ENCODE measurements at places on chromosomes 12 and 14. TPM values are rescaled to one million over a fixed set of nuclear protein-coding genes. Genes with fewer than 3 reads are reported as not detected.

ARMH4 gene
- not detected for total RNA-seq

PTPRQ gene
- total RNA-seq: not detected

GRCh38 chr12:24902511-24903328 lies 46.2 kb downstream of the BCAT1 start:
- peak; percentile 36 for DNase-seq

DNA sequence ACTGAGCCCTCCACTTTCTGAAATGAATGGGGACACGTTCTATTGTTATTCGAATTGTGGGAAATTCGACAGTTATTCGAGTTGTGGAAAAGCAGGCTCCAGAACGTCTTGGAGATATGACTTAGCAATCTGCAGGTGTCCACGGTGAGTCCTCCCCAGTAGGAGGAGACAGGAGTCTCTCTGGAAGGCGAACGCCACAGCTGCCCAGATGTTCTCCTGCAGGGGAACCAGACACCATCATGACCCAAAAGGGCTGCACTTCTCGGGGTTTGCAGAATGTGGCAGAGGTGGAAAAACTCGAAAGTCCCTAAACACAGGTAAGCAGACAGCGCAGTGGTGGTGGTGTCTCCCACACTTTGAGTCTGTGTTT lies 363.6 kb upstream of the SFSWAP start:
- DNase-seq: no peak

GRCh38 chr12:25115677-25116076 lies 79.3 kb downstream of the DNAI7 start:
- DNase-seq: no peak
